ENCODE measurements at places on chromosomes 7 and 10.

DNA sequence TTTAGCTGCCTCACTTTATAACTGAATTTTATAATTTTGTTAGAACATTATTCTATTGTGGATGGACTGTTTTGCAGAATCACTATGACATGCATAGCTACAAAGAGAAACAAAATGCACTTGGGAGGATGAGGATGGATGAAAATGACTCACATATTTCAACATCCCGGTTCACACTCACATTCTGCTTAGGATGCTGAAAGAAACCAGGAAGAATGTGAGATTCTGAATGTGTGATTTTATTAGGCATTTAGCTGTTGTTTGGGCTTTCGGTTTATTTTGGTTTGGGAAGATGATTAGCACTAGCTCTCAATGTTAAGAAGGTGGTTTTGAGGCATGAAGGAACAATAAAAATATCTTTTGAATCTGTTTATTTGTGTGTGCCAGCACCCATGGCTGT is 235.5 kb downstream of the SEMA3E start:
- no peak for DNase-seq

- no peak for DNase-seq
Measured at GRCh38 chr7:77409005-77409738, 7.0 kb downstream of the GSAP start.

DNA sequence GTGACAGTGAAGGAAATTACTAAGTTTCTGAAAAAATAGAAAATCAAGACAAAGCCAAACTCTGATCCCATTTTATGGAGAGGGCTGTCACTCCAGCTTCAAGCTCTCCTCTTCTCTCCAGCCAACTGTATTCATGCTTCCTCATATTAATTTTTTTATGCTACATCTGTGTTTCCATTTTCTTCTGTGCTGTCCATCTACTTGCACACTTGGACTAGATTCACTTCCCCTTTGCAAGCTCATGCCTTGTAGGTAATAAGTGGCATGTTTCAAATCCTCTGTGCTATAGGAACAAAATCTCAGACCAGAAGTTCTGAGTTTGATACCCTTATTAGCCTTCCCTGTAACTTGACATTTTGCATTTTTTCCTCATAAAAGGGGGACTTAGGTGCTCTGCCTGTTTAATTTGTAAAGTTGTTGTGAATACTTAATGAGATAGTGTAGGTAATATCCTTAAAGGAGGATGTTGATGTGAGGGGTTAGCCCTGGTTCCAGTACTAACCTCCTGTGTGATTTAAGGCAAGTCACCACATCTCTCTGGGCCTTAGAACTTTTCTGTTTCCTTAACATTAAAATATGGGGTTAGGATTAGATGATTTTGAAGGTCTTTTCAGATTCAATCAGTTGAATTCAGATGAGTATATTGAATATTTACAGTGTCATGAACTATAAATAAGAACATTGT is 358.8 kb downstream of the BBS9 start:
- no peak for DNase-seq

DNA sequence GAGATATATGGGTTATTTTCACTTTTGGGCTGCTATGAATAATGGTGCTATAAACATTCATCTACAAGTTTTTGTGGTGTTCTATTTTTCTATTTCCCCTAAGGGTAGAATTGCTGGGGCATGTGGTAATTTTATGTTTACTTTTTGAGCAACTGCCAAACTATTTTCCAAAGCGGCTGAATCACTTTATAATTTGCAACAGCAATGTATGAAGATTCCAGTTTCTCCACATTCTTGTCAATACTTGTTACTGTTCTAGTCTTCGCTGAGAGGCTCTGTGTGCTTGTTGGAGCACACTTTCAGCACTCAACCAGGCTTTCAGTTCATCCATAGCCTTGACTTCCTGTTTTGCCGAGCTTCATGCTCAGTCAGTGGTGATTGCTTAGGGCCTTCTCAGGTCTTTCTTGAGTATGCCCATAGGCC is 39.0 kb downstream of the ADK start:
- no peak for DNase-seq

GRCh38 chr10:110408203-110408871 is 89.4 kb upstream of the DUSP5 start:
- DNase-seq: no peak

GRCh38 chr10:15122477-15123030 is 25.4 kb downstream of the RPP38 start:
- DNase-seq: no peak

DNA sequence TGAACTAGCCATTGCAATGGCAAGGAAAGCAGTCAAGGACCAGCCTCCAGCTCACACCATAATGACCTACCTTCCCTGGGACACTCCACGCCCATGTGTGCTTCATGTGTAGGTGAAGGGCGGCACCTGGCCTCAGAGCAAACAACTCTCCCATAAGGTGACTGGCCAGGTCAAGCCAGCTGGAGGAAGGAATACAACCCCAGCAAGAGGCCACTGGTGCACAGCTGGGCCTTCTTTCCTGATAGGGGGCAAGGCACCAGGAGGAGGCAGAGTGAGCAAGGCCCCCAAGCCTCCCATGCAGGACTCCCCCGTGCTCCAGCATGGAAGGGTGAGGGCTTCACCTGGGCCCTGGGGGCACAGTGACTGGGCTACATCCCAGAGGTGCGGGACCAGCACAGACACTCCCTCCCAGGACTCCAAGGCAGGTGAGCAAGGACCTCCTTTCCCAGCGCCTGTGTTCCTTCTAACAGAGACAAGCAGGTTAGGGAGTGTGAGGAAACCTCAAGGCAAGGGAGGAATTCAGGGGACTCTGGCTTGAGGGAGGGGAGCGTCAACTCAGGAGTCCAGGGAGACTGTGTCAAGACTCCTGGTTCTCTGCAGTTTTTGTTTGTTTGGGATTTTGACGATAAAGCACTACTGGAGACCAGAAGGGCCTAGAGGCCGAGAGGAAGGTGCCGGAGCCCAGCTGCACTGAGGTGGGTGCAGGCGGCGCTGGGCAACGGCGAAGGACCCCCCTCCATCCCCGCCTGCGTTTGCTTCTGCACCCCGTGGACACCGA is 1.7 kb downstream of the PTPRN2 start:
- no peak for DNase-seq

DNA sequence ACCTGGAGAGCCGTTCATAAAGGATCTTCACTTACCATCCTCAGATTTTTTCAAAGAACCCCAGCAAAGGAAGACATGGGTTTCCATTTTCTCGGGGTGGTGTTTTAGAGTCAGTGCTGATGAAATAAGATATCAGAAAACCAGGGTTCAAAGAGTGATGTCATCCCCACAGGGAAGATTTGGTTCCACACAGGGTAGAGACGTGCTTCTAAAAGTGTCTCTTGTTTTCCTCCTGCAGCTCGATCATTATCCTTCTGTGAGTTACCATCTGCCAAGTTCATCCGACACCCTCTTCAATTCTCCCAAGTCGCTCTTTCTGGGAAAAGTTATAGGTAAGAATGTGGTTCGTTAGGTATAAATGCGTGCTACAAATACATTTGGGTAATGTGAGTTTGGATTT is 323.8 kb upstream of the C7orf33 start:
- no peak for DNase-seq

Measured in stimulated activated CD8-positive, alpha-beta memory T cell treated with anti-CD3 and anti-CD28 coated beads, Interleukin-4, amount 100 ng/mL, for 4 hours (primary cell).